ENCODE measurements at places on chromosomes 4 and X.
A peak's percentile ranks its signal among the peaks of the same experiment; 100 is the strongest.

DNA sequence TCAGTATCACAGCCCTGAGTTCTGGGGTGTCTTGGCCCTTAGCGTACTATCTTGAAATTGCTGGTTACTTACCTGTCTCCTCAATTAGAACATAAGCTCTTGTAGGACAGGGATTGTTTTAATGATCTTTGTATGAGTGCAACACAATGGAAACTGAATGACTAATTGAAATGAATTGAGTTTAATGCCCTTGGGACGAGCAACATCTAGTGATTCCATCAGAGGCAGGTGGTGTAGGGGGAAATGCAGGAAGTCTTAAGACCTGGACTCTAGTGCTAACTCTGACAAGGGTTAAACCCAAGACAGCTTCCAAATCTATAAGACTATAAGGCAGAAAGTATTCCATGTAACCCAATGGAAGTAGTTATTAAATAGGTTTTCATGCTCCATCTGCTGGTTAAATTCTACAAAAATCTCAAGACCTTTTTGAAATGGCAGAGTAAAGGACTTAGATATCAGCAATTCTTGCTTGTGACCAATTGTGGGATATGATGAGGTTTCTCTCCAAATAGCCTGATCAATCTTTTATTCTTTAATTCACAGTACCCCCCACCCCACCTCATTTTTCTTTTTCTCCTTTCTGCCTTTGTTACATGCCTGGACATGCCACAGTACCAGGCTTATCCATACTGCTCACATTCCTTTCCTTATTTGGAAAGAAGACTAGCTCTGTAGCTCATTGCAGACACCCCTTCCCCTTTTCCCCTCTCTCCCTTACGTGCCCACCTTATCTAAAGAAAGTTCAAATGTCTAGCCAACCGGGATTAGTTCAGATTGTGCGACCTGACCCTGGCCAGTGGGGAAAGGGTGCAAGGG, 340.8 kb downstream of the PAPSS1 start:
- peaks cover 8% of the 10 kb centered on the region for H3K36me3 ChIP-seq
- H3K27ac ChIP-seq, result peak overlapping the region; percentile 81
- peaks cover 12% of the 10 kb centered on the region for H3K4me1 ChIP-seq
- no peak for DNase-seq
- no peaks in the 10 kb centered on the region for H3K27me3 ChIP-seq

- peaks cover 21% of the 10 kb centered on the region for H3K4me1 ChIP-seq
- no peak overlapping the region for H3K4me3 ChIP-seq
- peaks cover 3% of the 10 kb centered on the region for H3K27me3 ChIP-seq
- DNase-seq, result no peak
Observed at GRCh38 chr4:114396808-114397207, 201.8 kb upstream of the UGT8 start.

GRCh38 chrX:100883654-100884053, 9.5 kb upstream of the NOX1 start:
- peaks cover 6% of the 10 kb centered on the region for H3K4me1 ChIP-seq
- no peak for DNase-seq
- H3K36me3 ChIP-seq, result no peaks in the 10 kb centered on the region
- no peak overlapping the region for H3K4me3 ChIP-seq

- peaks cover 9% of the 10 kb centered on the region for H3K36me3 ChIP-seq
- no peaks in the 10 kb centered on the region for H3K27me3 ChIP-seq
- H3K27ac ChIP-seq, result no peak overlapping the region
- peaks cover 22% of the 10 kb centered on the region for H3K4me1 ChIP-seq
- no peak overlapping the region for H3K4me3 ChIP-seq
Observed at GRCh38 chr4:56255820-56256219, 131.5 kb downstream of the AASDH start.
